ENCODE measurements at places on chromosomes 2 and 18.
A peak's percentile ranks its signal among the peaks of the same experiment; 100 is the strongest.

DNA sequence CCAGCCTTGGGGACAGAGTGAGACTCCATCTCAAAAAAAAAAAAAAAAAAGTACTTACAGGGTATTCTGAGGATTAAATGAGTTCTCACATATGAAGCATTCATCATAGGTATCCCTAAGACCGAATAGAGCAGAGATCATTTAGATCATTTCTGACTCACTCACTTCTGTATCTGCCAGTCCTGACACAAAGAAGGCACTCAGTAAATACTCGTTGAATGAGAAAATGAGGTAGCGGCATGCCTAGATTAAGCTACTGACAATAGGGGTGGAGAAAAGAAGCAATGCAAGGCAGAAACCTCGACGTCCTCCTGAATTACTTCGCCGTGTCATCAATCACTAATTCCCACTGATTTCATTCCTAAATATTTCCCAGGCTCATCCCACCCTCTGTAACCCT lies 103.8 kb downstream of the GREB1L start:
- DNase-seq, result no peak

GRCh38 chr2:154724194-154724797 lies 25.8 kb downstream of the KCNJ3 start:
- no peak for DNase-seq

GRCh38 chr2:150389447-150389846 lies 98.0 kb downstream of the RND3 start:
- no peak for DNase-seq

DNA sequence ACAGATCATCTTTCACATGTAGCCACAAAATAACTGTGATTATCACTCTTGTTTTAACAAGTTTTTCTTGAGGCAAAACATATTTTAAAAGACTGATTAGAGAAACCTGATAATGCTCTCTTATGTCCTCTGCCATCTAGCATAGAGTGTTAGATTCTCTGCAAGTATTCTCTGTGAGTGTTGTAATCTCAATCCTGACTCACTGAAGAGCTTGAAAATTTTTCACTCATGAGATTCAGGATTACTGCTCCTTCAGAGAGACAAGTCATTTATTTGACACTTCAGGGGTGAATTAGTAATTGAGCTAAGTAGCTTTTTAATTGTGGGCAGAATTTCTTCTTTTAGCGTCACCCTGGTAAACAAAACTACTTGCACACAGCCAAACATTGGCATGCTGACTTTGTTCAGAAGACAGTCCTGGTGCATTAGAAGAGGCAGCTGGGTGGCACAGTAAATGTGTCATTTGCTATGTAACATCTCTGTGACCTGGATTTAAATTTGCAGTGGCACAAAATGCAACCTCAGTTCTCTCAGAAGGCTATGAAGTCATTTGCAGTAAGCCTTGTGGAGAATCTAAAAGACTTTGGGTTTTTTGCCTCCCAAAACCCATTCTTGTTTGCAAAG lies 172.9 kb downstream of the LRP1B start:
- no peak for DNase-seq

- DNase-seq, result no peak
Measured at GRCh38 chr2:131488306-131489205, 3.6 kb downstream of the MZT2A start.

DNA sequence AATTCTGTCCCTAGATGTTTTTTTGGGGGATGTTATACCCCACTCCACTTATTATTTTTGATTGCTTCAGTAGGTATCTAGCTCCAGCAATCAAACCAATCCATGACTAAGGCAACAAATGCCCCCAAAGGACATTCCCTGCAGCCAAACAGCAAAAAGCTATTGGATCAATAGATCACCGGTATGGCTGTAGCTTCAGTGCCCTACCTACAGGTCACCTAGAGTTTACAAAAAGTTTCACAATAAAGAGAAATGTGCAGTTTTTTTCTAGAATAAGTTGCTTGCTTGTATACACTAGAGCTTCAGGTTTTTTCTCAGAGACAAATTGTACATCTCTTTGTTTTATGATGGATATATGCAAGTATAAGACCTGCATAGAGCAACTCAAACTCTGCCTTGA lies 27.7 kb downstream of the PDE11A start:
- no peak for DNase-seq

DNA sequence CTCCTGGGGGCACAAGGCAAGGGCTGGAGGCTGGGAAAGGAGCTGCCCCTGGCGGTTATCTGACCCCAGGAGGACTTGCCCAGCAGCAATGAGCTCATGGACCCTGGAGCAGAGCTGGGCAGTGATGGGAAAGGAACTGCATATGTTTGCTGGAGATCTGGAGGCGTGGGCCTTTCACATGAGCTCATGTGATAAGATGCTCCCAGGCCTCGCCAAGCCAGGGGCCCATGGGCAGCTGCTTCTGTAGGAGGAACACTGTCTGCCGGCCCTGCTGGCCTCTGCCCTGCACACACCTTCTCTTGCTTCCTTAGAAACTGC lies 9.0 kb upstream of the NPPC start:
- peak; percentile 45 for DNase-seq
